ENCODE measurements at places on chromosomes 7 and 10.

DNA sequence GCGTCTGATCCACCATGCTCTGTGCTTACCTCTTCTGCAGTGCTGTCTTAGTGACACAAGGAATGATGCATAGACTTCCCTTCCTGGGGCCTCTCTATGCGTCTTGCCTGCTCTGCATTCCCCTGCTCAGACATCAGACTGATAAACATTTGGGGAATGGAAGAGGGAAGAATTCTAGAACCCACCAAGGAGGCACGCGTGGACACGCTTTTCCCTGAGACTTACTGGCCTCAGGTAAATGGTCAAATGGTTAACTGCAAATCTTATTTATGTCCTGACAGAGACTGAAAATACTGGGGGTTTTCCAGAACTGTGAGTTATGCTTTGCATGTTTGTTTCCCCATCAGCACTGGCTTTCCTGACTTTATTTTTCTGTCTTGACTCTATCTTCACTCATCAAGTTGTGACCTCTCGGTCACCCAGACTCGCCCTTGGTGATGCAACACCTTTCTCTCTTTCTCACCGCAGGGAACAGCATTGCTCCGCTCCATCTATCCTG lies 285.9 kb upstream of the FZD8 start:
- DNase-seq: peak; percentile 21

- no peak for DNase-seq
Observed at GRCh38 chr7:30866939-30867338, 44.7 kb upstream of the AQP1 start.

DNA sequence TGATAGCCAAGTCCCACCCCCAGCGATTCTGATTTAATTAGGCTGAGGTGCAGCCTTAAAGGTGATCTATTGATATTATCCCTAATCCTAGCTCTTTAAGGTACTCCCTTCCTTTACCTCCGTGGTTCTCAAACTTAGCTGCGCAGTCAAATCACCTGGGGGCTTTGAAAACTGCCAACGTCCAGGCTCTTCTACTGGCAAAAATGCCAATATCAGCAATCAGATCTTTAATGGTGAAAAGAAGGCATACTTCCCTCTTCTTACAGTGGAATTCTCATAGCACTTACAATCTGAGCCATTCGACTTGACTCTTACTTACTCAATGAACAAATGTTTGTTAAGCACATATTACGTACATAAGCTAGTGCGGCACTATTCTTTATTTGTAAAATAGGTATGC lies 704 bp upstream of the SLC35B4 start:
- no peak for DNase-seq

DNA sequence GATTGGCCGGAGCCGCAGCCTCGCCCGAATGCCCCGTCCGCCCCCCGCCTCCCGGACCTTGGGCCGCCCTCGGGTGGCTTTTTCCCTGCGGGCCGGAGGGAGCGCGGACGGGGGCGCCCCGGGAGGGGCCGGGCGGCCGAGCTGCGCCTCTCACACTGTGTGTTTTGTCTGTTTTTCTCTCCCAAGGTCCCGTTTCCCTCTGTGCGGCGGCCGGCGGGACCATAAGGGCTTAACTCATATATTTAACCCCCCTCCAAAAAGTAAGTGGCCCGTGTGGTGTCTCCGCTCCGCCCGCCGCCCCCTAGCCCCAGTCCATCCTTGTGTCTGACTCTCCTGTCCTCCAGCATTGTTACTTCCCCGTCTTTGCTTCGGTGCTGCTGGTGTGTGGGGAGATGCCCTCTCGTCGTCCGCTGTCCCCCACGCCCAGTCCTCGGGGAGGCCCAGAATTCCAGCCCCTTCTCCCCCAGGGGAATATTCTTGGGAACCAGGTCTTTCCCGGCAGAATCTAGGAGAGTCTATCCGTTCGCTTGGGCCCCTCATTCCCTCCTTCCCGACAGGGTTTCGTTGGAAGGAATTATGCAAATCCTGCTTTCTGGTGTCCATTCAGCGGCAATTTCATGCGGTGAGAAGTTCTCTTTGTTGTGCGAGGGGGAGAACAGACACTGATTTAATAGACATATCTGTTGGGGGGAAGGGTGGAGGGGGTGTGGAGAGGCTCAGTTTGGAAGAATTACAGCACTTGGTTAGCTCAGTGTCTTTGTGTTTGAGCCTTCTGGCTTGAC lies 1.3 kb downstream of the LCOR start:
- no peak for DNase-seq

- no peak for DNase-seq
Observed at GRCh38 chr7:99078416-99078815, 65.5 kb downstream of the SMURF1 start.

GRCh38 chr10:25875556-25876165 lies 58.4 kb upstream of the MYO3A start:
- DNase-seq: peak; percentile 86

DNA sequence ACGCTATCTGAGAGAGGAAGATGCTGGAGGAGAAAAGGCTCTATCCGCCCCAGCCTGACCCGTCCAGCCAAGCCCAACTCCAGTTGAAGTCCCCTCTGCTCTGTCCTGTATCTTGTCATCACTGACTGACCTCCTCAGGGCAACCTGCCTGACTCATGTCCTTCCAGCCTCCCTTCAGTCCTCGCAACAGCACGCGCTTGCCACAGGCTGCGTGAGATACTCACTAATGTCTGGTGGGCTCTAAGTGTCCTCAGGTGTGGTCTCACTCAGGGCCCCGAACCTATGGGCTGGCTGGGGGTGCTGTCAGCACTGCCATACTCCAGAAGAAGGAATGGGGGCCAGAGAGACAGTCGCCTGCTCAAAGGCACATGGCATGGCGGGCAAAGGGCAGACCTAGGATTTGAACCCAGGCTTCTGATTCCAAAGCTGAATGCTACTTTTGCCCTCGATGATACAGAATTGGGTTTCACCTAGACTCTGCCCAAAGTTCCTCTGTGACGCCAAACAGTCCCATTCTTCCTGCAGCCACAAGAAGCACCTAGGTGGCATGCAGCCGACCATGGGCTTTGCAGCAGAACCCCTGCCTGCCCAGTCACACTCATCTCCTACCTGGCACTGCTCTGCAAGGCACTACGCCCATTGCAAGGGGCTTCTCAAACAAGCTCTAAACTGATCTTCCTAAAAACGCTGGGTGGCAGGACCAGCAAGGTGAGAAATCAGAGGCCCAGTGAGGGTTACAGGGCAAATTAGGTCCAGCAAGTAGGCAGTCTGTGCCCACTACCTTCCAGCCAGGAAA lies 8.5 kb downstream of the FAM53B start:
- no peak for DNase-seq

DNA sequence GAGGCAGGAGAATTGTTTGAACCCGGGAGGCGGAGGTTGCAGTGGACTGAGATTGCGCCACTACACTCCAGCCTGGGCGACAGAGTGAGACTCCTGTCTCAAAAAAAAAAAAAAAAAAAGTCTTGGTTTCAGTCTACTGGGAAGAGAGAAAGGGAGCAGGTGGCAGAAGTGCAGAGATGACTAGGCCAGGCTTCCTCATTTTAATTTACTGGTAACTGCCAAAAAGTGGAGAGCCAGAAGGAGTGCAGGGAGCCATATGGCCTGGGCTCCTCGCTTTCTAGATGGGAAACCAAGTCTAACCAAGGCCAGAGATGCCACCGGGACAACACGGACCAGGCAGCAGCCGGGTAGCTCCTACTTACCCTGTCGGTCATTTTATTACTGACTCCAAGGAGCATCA lies 12.2 kb downstream of the SEPHS1 start:
- DNase-seq: no peak

GRCh38 chr7:40008223-40008815 lies 58.3 kb downstream of the CDK13 start:
- DNase-seq: no peak

- DNase-seq: no peak
Observed at GRCh38 chr10:75565286-75566251, 134.1 kb downstream of the LRMDA start.

DNA sequence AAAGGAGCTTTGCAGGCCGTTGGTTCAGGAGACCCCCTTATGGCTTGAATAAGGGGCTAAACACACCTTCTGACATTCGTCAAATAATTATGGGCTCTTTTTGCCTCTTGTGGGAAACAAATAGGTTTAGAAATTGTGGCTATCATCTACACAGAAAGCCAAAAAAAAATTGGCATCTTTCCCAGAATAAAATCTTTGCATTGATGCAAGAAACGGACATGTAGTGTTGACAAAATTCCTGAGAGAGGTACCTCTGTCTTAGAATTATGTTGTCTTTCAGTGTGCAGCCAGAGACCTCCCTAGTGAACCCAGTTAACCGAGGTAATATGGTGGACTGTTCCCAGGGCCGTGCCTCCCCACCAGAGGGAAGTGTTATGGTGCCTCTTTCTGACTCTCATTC lies 283.9 kb downstream of the SDHAF3 start:
- DNase-seq: no peak

DNA sequence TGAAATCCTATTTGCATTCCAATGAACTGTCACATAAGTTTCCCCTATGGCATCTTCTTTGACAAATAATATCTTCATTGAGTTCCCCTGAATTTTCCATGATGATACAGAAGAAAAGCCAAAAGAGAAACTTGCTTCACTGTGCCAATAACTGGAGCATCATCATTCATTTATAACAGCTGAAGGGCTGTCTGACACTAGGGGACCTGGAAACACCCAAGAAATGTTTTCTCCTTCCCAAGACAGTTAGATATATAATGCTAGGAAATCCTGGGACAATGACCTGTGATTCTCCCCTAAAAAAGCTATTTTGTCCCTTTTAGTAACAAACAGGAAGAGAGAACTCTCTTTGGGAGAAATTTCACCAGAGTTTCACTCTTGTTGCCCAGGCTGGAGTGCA lies 133.6 kb downstream of the SEMA3C start:
- no peak for DNase-seq

DNA sequence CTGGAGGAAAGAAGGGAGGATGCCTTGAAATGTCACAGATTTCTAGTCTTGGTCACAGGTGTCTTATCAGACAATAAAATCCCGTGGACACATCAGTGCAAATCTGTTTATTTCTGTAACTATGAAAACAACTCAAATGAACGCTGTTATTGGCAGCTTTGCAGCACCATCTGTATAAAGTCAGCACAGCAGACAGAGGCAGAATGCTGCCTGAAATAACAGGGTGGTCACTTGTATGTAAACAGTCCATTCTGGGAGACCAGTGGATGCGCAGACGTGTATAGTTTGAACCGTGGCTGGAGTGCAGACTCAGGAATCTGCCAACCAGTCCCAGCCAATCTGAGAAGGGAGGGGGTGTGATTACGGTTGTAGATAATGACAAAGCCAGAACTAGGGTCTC lies 54.8 kb downstream of the SEC23IP start:
- no peak for DNase-seq

GRCh38 chr7:140242057-140243031 lies 65.6 kb upstream of the KDM7A start:
- DNase-seq: peak; percentile 58

DNA sequence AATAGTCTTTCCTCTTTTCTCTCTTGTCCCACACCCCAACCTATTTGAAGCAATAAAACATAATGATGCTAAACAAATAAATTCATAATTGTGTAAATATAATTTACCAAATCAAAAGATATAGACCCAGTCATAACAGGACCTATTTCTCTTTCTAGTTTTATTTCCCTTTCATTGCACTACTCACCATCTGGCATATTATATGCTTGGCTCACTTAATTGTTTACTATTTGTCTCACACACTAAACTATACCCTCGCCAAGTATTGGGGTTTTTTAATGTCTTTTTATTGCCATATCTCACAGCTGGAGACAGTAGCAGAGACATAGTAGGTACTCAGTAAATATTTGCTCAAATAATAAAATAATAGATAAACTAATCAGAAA lies 597.5 kb upstream of the PCDH15 start:
- DNase-seq: no peak

- DNase-seq: no peak
Observed at GRCh38 chr7:51082096-51082840, 234.3 kb downstream of the COBL start.

DNA sequence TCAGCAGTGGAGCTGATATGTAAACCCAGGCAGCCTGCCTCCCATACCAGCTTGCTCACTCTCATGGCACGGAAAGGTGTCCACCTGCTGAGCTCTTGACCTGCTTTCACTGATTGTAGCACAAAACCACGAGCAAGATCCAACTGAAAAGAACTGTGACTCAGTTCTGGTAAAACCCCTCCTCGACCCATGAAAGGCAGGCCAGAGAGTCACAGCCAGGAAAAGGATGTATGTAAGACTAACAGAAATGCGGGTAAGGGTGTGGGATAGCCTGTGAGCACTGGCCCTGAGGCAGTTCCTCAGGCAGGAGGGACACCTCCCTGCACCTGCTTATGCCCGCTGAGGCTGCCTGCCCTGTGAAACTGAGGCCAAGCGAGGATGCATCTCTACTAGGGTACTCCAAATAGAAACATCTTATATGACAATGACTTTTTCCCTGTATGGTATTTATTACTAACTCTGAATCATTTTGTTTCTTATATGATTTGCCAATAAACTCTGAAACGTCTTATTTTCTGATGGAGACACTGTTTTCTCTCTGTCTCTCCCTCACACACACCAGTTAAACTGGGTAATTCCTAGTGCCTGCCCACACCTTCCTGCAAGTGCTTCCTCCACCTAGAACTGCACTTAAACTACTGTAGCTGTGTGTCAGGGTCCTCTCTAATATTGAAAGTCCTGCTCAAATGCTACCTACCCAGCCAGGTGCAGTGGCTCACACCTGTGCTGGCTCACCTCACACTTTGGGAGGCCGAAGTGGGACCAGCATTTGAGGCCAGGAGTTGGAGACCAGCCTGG lies 73.3 kb upstream of the GHITM start:
- DNase-seq: peak; percentile 43

DNA sequence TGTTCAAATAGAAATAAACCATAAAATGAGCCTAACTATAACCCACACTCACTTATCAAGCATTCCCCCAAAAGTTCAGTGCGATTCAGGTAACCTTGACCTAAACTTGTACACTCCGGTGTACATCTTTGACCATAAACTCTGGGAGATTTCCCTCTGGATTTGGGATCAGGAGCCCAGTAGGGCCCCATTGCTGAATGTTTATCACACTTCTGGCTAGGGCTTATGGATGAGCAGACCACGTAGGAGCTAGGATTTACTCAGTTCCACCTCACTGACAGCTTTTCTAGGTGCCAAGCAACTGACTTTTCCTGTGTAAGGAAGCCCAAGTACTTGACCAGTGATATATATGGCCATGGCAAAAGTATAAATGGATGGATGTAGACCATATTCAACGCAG lies 113.7 kb downstream of the SVOPL start:
- no peak for DNase-seq

- no peak for DNase-seq
Observed at GRCh38 chr10:12534824-12535223, 185.5 kb downstream of the CAMK1D start.

GRCh38 chr7:92827464-92828120 lies 8.8 kb downstream of the CDK6 start:
- DNase-seq: no peak

DNA sequence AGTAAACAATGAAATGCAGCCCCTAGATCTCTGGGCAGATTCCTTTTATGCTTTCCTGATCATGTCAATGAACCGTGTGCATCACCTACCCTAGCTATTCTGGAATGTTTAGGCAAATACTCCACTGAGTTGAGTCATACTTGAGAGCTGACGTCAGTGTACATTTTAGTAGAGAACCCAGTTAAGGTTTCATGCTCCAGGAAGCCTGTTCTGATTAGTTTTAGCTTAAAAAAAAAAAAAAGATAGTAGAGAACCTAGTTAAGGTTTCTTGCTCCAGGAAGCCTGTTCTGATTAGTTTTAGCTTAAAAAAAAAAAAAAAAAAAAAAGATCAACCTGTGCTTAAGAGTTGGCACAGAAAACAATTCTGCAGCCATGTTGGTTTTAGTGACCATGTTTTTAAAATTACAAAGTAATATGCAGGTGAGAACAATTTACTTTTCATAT lies 3.7 kb upstream of the MCU start:
- DNase-seq: no peak

- no peak for DNase-seq
Observed at GRCh38 chr10:84899268-84899667, 570.9 kb downstream of the CCSER2 start.

GRCh38 chr10:92387289-92387940 lies 96.4 kb downstream of the MARCHF5 start:
- peak; percentile 21 for DNase-seq

Measured in MM.1S (cell line).